Colonic mucosa (tissue), 4 donors: ENCODE measurements at places on chromosomes 5 and 9.

- no peak for DNase-seq
Observed at GRCh38 chr9:13642646-13643045, 363.2 kb upstream of the MPDZ start.

- DNase-seq = no peak
Observed at GRCh38 chr5:167271081-167271480, 1020.4 kb upstream of the WWC1 start.

DNA sequence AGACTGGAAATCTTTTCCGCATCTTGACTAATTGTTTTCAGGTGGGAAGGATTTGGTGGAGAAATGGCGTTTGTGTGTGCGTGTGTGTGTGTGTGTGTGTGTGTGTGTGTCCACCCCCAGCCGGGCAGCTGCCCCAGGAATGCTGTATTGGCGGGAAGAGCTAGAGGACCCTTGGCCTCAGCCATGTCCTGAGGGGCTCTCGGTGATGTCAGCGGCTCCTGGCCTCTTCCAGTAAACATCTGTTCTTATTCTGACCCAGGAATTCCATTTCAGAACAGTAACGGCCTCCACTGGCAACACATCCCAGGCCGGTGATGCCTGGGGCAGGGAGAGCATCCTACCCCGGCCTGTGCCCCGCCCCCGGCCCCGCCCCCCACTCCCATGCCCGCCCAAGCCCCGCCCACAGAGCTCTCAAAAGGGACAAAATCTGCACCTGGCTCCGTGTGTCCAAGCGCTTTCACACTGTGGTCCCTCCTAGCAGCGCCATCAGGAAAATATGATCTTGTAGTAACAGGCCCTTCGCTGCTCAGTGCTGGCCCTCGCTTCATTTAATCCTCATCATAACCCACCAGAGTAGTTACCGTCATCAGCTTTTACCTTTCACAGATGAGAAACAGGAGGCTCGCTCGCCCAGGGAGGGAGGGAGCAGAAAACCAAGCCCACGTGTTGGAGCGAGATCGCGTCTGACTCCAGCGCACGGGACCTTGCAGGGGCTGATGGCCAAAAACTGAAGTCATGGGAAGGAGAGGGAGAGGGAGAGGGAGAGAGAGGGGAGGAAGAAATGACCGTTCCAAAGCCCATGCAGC lies 18.9 kb downstream of the ADAMTS2 start:
- peak; percentile 28 for DNase-seq

- no peak for DNase-seq
Observed at GRCh38 chr9:131492070-131492469, 10.6 kb upstream of the POMT1 start.

DNA sequence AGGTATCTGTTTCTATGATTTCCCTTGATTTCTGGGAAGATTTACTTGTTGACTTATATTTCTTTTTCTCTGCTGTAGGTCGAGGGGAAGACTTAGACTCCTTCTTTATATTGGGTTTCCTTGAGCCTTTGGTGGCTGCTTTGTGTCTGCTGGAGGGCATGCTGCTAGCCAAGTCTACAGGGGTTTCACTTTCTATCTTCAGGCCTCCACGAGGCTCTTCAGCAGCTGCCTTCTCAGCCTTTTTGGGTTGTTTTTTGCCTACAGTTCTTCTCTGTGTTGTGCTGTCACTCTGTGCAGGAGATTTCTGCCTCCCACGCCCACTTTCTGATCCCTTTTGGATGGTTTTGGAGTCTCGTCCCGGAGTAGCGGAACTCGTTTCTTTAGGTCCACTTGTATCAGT lies 23.2 kb downstream of the LEAP2 start:
- no peak for DNase-seq
